ENCODE measurements at places on chromosomes 5 and 9.

- no peak for DNase-seq
Measured at GRCh38 chr9:20242510-20243189, 379.6 kb downstream of the MLLT3 start.

DNA sequence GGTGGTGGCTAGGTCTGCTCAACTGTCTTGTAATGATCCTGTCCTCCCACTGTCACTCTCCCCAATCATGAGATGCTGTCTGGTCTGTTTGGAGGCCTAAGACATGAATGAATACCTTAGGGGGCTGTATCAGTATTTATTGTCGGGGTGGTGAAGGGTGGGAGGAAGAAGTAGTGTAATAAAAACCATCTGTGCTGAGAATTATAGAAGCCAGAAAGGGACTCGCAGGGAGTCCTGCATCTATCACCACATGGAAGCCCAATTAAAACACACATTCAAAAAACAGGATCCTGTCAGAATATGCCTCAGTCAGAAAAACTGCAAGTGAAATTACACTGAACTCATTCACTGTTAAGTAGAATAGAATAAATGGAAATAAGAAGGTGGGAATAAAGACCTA lies 1134.3 kb upstream of the C9orf72 start:
- no peak for DNase-seq

DNA sequence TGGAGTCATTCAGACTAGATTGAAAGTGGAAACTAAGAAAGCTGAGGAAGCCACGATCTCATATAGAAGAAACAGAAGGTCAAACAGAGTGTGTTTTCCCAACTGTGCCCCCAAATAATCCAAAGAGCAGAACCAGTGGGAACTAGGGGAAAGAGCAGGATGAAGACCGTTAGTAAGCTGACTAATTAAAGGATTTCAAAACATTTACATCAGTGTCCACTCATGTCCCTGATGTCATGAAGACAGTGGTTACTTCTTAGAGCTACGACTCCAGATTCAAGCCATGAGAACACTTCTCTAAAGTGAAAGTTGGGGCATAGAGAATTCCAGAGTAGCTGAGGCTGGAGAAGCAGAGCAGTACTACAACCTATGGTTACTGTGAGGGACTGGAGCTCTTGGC lies 119.6 kb upstream of the SLC12A2 start:
- DNase-seq, result no peak

DNA sequence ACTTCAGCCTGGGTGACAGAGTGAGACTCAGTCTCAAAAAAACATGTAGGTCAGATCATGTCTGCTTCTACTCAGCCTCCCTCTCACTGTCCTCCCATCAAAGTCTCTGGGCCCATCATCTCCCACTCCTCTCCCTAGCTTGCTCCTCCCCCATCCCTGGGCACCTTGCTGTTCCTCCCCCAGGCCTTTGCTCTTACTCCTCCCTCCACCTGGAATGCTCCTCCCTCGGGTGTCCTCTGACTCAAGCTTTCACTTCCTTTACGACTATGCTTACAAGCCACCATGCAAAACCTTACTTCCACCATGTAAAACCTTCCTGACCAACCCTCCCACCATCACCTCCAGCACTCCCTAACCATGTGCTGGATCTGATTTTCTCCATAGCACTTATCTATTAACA lies 51.5 kb downstream of the MTMR12 start:
- DNase-seq, result no peak

- no peak for DNase-seq
Measured at GRCh38 chr5:3836528-3836927, 240.9 kb downstream of the IRX1 start.

DNA sequence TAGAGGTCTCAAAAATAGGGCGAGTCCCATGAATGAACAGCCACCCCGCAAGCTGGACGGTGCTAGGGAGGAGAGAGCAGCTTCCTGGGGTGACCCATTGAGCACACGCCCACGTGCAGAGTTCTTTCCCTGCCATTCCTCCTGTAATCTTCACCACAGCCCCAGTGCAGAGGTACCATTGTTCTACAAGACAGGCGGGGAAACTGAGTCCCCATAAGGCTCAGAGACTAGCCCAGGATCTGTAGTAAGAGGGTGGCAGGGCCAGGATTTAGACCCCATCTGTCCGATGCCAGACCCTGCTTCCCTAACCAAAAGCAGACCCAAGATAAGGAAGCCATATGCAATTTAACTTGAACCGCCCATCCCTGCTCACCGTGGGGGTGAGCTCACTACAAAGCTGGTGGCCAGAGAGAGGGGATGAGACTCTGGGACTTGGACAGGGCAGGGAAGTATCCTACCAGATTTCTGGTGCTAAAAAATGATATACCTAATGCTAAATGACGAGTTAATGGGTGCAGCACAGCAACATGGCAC lies 36.7 kb upstream of the ORM1 start:
- no peak for DNase-seq

- DNase-seq, result peak; percentile 49
Measured at GRCh38 chr9:125650271-125650737, 56.7 kb downstream of the MAPKAP1 start.

DNA sequence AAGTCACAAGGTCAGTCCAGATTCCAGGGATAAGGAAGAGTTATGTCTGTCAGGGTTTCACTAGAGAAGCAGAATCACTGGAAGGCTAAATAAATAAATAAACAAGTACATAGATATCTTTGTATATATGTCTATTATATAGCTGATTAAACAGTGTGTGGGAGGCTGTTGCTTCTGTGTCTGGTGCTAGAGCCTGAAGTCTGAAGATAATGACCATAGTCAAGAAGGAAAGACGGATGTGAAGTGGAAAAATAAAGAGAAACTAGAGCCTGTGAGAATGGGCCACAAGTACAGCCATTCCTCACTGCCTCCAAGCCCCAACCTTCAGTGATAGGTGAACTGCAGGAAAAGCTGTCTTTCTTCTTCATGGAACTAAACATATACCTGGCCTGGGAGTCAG lies 4.1 kb upstream of the TMED7 start:
- DNase-seq, result no peak

DNA sequence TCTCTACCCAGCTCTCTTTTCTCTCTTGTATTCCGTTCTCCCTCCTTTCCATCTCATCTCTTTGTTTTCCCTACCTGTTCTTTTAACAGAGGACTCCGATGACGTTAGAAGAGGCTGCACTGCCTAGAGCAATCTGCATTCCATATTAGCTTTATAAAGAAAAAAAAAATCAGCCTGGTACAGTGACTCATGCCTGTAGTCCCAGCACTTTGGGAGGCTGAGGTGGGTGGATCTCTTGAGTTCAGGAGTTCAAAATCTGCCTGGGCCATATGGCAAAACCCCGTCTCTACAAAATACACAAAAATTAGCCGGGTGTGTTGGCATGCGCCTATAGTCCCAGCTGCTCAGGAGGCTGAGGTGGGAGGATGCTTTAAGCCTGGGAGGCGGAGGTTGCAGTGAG lies 49.0 kb downstream of the DAPK1 start:
- DNase-seq, result no peak

- no peak for DNase-seq
Measured at GRCh38 chr5:95780597-95780996, 41.9 kb downstream of the GLRX start.

DNA sequence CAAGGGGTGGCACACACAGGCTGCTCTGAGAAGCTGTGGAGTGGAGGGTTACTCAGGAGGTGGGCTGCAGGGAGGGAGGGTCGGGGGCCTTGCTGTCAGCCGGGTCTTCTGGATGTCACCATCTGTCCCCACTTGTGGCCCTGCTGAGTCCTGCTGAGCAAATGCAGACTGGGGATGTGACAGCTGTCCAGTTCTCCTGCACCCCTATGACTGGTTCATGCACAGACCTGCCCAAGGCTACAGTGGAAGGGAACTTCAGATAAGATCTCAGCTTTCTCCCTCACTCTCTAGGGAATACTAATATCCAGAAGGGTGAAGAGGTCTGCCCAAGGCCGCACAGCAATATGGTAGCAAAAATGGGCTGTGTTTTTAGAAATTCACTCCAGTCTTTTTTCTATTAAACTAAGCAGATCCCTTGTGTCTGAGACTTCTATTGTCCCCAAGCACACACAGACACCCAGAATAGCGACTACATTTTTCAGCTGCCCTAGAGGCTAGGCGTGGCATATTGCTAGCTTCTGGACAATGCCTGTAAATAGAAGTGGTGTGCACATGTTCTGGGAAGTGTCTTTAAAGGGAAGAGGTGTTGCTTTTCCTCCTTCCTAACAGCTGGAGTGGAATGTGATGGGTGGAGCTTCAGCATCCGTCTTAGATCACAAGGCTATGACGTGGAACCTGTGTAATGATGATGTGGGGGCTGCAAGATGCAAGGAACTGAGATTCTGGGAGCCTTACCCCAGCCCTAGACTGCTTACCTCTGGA lies 51.1 kb upstream of the TBC1D2 start:
- DNase-seq, result no peak

DNA sequence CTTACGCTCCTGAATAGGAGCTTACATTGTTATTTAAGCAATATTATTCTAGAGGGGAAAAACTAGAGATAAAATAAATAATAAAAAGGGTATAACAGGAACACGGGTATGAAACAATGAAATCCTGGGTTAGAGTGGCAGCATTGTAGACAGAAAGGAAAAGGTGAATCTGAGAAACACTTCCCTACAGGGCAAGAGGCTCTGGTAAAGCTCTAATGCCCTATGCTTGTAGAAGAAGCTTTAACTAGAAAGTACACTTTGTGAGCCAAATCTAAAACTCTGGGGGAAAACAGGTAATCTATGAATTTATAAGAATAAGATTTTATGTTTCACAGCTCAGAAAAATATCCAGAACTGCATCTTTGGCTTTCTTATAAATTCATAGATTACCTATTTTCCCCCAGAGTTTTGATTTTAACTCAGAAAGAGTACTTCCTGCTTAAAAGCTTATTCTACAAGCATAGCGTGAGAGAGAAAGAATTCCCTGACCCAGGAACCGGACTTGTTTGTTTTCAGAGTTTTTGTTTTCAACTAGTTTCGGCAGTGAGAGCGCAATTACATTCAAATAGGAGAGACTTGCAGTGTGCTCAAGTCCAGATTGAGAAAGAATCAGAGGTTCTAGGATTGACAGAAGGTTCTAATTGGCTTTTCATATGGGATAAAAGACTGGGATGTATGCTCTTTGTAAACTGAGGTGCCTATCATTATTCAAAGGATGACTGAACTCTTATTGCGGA lies 651.0 kb upstream of the RORB start:
- no peak for DNase-seq

DNA sequence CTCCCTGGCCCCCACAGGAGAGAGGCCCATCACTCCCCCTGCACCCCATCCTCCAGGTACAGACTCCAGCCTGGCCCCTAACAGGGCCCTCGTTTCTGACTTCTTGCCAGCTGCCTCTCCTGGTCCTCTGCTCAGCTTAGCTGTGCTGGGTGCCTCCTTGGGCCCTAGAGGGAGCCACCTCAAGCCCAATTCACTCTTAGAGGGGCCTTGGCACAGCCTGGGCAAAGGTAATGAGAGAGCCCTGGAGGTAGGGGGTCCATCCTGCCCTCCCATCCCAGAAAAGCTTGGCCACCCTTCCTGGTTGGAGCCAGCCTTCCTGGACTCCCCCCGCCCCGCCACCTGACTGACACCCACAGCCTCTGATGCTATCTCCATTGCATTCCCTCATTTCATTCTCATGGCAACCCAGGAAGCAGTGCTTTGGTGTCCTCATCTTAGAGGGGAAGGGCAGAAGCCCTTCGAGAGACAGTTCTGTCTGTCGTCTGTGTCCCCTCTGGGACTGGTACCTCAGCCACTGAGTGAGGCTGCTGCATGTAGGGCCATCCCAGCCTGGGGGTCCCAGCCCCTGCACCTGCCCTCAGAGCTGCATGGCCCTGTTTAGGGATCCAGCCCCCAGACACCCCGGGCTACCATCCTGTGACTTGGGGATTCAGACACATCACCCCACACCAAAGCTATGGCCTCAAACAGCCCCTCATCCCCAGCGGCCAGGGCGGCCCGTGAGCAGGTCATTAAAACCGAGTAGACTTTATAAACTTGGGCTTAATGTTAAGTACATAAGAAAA lies 95.5 kb downstream of the BARX1 start:
- no peak for DNase-seq

DNA sequence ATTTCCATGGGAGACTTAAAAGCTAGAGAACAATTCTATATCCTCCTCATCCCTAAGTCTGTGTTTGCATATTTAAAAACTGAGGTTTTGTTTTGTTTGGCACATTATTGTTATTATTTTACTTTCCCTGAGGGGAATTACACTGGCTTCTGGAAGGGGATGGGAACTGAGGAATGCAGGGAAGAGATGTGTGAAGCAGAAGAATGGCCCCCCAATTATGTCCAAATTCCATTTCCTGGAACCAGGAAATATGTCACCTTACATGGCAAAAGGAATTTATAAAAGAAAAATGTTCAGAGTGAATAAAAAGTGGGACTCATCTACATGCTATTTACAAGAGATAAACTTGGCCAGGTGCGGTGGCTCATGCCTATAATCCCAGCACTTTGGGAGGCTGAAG lies 129.8 kb downstream of the MARCHF11 start:
- no peak for DNase-seq

DNA sequence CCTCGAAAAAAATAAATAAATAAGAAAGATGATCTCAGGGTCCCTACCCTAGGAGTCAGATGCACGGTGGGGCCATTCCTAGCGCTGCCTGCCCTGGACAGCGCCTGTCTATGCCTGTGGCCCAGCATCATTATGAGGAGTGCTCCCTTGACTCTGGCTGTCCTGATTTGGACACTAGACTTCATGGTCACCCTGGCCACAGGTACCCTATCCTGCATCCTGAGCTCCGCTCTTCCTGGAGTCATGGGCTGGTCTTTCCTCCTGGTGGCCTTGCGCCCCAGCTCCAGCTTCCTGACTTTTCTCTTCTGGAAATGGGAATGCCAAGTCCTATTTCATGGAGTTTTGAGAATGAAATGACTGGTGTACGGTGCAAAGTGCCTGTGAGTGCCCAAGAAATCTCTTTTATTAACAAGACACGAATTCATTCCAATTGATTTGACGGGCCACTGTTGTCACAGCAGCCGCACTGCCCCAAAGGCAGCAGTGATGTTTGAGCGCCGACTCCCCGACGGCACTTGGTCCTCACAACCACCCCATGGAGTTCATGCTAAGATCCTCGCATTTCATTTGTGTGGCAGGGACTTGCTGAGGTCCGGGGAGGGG lies 564 bp upstream of the AIF1L start:
- DNase-seq, result no peak
